ENCODE measurements at places on chromosomes 2 and 18.

DNA sequence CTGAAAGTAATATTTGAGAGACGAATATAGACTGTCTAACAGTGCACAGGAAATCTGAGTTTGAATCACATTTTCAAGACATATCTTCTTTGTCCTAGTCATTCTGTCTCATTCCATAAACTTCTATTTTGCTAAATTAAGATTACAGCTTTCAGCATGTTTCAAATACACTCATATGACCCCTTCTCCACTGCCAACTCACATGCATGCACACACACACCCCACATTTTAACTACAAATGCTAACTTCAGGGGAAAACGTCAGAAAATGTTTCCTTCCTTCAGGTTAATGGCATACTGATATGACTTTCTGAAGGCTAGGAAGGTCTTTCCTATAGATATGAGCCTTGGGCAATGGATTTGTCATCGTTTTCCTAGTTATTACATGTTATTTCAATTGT lies 373.7 kb downstream of the RBM43 start:
- DNase-seq, result no peak

GRCh38 chr2:26605999-26606846 lies 34.9 kb downstream of the CIB4 start:
- no peak for DNase-seq

- no peak for DNase-seq
These were observed 16.0 kb downstream of the CYRIA start for GRCh38 chr2:16649353-16650286.

DNA sequence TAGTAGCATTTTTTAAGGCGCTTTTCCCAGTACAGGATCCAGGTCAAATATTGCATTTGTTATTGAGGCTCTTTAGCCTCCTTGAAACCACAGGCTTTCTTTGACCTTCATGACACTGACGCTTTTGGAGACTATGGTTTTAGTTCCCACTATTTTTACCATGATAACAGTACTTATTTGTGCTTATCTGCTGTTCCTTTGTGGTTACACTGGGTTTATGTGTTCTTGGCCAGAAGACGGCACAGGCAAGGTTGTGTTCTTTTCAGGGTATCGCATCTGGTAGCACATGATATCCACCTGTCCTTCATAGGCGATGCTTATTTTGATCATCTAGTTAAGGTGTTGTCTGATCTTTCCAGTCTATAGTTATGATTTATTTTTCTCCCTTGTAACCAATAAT lies 16.8 kb upstream of the MBOAT2 start:
- DNase-seq, result no peak

GRCh38 chr2:230671117-230671516 lies 41.5 kb upstream of the CAB39 start:
- DNase-seq, result peak; percentile 32

Measured in fibroblast of skin of back (primary cell).